ENCODE measurements at places on chromosomes 2 and 18.

DNA sequence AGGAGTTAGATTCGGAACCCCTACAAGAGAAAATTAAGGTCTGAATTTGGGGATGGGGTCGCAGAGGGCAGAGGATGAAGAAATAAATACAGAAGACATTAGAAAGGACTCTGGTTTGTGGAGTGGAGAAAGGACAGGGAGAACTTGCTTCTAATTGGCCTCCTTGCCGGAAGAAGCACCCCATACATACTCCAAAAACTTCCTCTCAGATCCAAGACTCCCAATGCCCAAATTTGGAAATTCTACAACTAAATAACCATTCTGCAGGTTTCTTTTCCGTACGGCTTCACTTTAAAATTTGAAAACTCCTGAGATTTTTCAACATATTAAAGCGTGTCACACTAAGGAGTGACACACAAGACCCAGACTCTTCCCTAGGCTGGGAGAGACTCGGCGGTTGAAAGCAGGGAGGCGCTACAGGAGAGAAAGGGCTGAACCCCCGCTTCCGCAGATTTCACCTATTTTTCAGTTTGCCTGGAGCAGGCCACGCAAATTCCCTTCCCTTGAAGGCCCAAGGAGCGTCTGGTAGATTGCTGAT, 478 bp downstream of the CLHC1 start:
- no peak for DNase-seq

- DNase-seq = no peak
These were observed 65.1 kb downstream of the CUL3 start for GRCh38 chr2:224520064-224520463.

DNA sequence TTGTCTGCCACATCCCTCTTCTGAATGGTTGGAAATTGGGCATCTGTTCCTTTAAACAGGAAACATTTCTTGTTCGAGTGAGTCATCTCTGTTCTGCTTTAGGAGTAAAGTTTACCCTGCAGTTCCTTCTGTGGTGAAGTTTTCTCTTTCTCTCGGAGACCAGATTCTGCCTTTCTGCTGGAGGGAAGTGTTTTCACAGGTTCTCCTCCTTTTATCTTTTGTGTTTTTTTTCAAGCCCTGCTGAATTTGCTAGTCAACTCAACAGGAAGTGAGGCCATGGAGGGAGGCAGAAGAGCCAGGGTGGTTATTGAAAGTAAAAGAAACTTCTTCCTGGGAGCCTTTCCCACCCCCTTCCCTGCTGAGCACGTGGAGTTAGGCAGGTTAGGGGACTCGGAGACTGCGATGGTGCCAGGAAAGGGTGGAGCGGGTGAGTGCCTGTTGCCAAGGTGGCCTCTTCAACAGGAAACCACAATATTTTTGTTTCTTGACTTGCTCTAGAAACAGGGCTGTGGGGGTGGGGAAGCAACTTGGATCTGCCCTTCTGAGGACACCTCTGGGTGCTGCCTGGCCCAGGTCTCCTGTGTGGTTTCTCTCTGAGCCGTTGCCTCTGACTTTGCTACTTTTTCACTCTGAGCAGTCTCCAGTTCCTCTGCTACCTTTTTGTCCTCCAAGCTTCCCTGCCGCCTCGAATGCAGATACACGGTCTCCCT, 2.2 kb upstream of the CASP8 start:
- peak; percentile 67 for DNase-seq

DNA sequence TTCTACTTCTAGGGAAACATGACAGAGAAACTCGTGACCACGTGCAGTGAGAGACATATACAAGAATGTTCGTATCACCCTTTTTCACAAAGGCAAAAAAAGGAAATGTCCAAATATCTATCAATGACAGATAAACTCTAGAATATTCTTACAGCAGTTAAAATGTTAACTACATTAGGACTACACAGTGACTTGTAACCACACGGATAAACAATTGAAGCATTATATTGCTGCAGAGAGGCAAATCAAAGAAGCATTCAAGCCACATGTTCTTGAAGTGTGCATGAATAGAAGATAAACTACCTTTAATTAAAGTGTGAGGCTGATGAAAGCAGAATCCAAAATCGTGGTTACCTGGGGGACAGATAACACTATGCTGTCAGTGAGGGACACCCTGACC, 935.3 kb upstream of the KLHL29 start:
- DNase-seq = no peak

DNA sequence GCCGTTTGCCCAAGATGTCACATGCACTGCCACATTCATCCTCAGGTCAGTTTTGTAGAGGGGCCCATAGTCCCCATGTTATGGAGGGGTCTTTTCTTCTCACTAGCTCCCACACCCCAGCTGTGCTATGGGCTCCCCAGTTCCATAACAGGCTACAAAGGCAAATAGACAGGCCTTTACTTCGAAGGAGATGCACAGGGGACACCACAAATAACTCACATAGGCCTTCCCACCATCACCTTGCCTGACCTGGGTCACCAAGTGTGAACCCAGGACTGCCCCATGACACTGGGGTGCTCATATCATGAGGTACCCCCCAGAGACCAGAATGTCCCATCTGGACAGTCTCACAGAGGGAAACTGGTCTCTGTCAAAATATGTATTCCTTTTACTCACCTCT, 15.0 kb upstream of the INO80C start:
- no peak for DNase-seq

- no peak for DNase-seq
These were observed 86.8 kb upstream of the GULP1 start for GRCh38 chr2:188204824-188205223.

DNA sequence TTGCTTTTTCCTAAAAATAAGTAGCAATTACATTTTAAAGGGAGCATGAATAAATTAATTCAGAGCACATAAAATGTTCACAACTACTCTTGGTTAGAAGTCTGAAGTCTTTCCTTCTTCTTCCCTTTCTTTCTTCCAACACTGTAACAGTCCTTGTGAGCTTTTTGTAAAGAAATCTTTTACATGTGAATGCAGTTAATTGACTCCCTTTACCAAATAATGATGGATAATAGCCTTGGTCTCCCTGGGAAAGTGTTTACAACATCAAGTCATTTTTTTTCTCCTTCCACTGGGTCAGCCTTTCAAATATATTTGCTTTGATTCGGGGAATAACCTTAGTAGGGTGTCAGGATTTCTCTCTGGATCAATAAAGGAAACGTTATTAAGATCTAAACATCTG, 39.1 kb downstream of the CALCRL start:
- no peak for DNase-seq

- DNase-seq = no peak
These were observed 78.3 kb upstream of the KCNE4 start for GRCh38 chr2:222973733-222974132.

DNA sequence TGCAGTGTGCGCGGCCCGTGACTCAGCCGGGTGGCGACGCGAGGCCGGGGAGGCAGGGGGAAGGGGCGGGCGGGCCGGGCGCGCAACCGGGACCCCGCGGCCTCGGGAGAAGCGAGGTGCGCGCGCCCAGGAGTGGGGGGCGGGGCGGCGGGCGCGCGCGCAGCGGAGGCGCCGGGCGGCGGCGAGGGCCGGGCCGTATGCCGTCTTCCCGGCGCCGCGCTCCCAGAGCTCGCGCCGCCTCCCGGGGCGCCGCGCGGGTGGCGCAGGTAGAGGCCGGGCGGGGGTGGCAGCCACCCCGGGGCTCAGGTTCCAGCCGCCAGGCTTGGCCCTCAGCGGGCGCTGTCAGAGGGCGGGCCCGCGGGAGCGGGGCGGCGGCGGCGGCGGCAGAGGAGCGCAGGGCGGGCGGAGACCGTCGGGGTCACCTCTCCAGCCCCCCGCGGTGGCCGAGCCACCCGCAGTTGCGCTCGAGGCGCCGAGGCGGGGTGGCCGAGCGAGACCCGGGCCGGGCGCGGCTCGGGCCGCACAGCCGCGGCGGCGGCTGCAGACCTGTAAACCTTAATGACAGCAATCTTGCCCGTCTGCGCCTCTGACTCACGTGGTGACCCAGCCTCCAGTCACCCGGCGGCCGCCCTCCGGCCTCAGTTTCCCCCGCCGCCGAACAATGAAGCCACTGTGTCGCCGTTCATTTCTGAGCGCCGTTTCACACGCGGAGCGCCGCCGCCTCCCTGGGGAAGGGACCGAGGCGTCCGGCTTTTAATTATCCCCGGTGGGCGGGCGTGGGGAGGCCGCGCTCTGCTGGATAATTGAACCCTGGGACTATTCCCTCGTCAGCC, 25.3 kb upstream of the SMAD7 start:
- DNase-seq = no peak

DNA sequence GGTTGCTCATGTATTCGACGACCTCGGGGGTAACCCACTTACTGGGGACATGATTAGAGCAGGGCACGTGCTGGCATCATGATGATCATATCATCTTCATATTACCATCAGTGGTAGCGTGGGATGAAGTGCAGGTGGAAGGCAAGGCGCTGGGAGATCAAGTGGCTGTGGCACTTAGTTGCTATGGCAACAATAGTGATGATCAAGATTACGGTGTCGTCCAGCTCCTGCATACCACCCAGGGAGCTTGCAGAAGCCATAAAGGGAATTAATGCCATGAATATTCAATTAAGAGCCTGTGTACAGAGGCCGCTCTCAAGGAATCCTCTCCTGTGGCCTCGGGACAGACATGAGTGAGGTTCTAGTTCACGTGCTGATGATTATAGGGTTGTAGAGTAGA, 237.2 kb upstream of the COPS8 start:
- DNase-seq = no peak

DNA sequence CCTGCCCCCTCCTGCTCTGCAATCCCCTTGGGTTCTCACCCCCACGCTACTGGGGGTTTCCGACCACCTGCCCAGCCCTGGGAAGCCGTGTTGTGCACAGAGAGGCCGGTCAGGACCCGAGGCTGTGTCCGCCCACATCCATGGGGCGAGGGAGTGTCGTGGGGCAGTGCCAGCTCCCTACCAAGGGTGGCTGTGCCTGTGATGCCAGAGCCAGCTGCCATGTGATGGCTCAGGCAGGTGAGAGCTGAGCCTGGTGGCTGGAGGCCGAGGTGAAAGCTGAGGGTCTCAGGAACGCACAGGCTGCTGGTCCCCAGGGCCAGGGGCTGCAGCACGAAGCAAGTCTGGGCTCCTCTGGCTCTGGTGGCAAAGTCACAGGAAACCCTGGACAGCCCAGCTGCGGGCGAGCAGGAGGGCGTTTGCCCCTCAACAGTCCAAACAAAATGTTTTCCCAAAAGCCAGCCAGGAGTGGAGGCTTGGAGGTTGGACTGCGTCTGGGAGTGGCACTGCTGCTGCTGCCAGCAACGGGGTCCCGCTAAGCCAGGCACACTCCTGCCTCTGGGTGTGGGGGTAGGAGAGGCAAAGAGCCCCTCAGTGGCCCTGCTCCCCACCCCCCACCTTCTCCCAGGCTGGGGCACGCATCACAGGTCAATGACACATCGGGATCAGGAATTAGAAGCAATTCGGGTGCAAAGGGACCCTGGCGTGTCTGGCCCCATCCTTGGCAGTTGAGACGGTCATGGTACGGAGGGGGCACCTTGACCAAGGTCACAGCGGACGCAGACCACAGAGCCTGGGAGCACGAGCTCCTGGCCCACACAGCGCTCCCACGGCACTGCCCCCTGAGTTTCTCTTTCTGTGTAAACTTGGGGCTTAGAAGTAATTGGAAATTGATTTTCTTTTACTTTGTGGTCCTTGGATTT, 72.4 kb upstream of the GPC1 start:
- DNase-seq = no peak

- DNase-seq = no peak
These were observed 630 bp upstream of the PPP1R1C start for GRCh38 chr2:181984814-181985631.
